ENCODE measurements at places on chromosomes 2 and 18.

- no peak for DNase-seq
These were observed 540.7 kb upstream of the NETO1 start for GRCh38 chr18:73408469-73408868.

DNA sequence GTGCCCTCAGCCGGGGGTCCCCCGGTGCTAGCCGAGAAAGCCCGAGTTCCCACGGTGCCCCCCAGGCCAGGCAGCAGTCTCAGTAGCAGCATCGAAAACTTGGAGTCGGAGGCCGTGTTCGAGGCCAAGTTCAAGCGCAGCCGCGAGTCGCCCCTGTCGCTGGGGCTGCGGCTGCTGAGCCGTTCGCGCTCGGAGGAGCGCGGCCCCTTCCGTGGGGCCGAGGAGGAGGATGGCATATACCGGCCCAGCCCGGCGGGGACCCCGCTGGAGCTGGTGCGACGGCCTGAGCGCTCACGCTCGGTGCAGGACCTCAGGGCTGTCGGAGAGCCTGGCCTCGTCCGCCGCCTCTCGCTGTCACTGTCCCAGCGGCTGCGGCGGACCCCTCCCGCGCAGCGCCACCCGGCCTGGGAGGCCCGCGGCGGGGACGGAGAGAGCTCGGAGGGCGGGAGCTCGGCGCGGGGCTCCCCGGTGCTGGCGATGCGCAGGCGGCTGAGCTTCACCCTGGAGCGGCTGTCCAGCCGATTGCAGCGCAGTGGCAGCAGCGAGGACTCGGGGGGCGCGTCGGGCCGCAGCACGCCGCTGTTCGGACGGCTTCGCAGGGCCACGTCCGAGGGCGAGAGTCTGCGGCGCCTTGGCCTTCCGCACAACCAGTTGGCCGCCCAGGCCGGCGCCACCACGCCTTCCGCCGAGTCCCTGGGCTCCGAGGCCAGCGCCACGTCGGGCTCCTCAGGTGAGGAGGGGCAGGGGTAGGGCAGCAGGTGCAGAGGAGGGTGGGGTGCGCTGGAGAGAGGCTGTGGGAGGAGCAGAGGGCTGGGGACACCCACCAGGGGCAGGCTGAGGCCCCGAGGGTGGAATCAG lies 14.1 kb upstream of the GMPPA start:
- no peak for DNase-seq

DNA sequence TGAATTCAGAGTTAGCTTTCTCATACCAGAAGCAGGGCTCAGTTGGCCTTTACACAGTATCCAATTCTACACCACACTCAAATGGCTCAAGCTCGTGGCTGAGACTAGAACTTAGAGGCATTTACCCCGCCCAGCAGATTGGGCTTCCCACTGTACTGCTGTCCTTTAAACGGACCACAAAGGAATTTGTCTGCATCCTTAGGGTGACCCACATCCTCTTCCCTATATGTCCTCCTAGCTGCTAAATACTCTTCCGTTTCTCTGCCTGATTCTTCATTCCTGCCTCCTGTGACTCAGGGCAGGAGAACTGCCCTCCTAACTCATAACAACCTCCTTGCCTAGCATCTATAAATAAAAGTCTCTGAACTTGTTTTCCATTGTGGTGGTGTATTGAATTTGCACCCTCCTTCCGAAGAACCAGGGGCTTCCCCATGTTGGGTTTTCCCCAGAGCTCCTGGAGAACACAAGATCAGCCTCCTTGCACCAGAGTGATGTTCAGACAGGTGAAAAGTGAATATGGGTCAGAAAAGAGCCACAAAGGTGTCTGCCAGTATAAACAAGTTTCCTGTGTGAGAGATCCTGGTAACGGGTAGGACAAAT lies 32.0 kb upstream of the MC4R start:
- no peak for DNase-seq

DNA sequence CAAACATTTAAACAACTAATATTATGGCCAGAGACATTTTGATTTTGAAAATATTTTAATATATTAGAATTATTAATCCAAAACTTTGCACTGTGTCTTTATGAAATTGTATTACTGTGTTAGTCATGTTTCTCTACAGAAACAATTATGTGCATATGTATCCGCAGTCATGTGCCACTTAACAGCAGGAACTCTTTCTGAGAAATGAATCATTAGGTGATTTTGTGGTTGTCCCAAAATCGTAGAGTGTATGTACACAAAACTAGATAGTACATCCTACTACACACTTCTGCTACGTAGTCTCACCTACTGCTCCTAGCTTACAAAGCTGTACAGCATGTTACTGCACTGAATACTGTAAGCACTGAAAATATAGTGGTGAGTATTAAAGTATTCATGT lies 479.2 kb upstream of the DSEL start:
- DNase-seq: no peak

- DNase-seq: no peak
These were observed 437.2 kb upstream of the PKDCC start for GRCh38 chr2:41610501-41611190.

DNA sequence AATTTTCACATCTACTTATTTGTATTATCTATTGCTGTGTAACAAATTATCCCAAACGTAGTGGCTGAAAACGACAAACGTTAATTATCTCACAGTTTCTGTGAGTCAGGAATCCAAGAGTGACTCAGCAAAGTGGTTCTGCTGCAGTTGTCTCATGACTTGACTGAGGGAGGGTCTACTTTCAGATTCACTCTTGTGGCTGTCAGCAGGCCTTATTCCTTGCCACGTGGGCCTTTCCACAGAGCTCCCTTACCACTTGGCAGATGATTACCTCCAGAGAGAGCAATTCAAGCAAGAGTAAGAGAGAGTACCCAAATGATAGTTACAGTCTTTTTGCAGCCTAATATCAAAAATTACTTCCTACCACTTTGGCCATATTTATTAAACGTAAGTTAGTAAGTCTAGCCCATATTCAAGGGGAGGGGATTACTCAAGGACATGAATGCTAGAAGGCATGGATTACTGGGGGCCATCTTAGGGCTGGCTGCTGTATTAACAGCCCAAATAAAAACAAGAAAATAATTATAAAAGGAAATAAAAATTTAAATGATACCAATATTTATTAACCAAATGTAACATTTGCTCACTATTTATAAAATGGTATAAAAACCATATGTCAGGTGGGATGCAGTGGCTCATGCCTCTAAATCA lies 48.7 kb upstream of the NBEAL1 start:
- DNase-seq: no peak

DNA sequence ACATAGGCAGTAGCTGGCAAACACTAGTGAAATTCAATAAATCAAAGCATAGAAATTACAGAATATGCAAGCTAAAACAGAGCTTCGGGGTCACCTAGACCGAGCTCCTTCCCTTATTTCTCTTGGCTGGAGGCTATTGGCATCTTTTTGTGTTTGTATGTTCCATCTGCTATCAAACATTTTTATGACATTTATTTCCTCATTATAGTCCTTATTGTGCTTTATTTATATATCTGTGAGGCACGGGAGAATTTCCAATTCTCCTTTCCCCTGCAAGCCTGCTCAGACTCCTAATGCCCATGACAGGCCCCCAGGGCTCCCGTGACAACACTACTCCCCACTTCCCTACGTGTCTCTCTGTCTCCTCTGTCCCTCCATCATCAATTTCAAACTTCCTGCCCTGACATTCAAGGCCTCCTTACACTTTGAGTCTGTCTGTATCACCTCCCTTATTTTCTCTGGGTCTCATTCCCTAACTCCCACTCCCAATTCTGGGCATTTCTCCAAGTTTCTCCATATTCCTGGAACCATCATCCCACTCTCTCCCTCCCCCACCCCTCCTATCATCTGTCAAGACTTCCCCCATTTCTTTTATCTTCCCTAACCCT lies 316.9 kb downstream of the OSR1 start:
- no peak for DNase-seq

- no peak for DNase-seq
These were observed 589.9 kb downstream of the XIRP2 start for GRCh38 chr2:167478196-167478595.

DNA sequence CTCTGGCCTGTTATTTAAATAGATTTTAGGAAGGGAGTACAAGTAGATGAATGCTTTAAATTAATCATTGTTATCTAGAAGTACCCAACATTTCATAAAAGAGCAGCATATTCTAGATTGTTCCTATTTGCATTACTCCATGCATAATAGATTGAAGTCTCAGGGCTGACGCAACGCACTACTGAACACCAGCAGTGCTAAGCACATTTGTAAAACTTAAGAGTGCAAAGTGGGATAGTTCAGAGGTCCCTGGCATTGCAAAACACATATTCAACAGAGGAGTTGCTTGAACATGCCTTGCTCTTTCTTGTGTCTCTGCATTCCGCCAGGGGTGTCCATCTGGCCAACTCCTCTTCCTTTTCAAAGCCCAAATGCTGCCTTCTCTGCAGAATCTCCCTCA lies 22.3 kb downstream of the CDKL4 start:
- DNase-seq: no peak

- DNase-seq: no peak
These were observed 50.7 kb downstream of the AFTPH start for GRCh38 chr2:64574871-64575270.

DNA sequence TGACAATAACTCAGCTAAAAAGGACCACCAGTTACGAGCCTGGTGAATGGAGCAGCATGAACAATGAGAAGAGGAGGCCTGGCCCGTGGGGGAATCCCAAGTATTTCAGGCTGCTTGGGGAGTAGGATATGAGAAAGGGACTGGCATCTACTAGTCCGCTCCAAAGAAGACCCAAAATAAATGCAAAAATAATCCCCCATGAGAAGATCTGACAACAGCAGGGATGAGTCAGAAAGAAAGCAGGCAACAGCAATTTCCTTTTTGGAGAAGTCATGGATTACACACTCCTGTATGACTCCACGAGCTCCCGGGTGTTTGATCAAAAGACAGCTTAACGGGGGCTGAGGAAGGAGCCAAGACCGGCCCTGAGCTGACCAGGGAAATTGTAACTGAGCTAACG lies 111.4 kb downstream of the SOX11 start:
- DNase-seq: no peak

GRCh38 chr18:8326763-8327394 lies 282.4 kb upstream of the RAB12 start:
- no peak for DNase-seq

- no peak for DNase-seq
These were observed 34.3 kb downstream of the GIGYF2 start for GRCh38 chr2:232731470-232731869.

- DNase-seq: peak; percentile 89
These were observed 571 bp upstream of the GPC1 start for GRCh38 chr2:240434728-240435456.

- DNase-seq: no peak
These were observed 142.0 kb upstream of the FSHR start for GRCh38 chr2:49296107-49296867.

DNA sequence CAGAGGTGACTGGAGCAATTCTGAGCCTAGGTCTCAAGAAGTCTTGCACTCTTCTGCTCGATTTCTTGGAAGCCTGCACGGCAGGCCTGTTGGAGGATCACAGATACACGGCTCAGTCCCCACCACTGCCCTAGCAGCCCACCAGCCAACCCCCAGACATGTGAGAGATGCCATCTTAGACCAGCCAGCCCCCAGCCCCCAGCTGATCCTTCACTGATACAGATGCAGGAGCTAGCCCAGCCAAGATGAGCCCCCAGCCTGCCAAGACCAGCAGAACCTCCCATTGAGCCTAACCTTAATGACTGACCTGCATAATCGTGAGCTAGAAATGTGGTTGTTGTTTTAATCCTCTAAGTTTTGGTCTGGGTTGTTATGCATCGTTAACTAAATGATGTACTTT lies 47.5 kb downstream of the INHBB start:
- no peak for DNase-seq

DNA sequence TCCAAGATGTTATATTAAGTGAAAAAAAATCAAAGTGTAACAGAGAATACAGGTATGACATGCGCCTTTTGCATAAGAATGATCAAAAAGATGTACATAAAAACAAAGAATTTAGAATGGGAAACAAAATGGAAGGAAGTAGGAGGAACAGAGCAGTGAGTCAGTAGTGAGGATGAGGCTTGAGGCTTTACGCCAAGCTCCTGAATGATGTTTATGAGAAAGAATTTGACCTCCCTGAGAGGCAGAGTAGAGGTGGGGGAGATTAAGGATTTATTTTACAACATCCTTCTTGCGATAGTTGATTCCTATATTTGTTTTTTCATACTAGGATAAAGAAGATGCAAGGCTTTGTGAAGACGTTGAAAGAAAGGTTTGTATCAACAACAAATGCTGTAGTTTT lies 81.4 kb downstream of the DCDC2C start:
- no peak for DNase-seq

- DNase-seq: no peak
These were observed 87.4 kb upstream of the MSTN start for GRCh38 chr2:190149908-190150307.

DNA sequence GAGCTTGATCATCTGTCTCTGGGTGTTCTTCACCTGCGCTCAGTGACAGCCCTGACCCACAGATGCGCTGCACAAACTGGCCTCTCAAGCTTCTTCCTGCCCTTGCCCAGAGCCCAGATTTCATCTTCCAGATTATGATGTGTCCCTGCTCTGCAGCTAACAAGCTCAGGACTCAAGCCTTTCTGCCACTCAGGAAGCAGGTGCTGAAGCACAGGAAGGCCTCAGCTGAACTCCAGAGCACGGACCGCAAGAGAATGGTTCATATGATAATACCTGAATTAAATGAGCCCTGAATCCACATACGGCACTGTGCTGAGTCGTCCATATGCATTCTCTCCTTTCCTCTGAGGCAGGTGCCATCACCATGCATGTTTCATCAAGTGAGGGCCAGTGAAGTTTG lies 3.8 kb downstream of the CD207 start:
- DNase-seq: no peak

- no peak for DNase-seq
These were observed 9.5 kb upstream of the CYS1 start for GRCh38 chr2:10089565-10090190.

DNA sequence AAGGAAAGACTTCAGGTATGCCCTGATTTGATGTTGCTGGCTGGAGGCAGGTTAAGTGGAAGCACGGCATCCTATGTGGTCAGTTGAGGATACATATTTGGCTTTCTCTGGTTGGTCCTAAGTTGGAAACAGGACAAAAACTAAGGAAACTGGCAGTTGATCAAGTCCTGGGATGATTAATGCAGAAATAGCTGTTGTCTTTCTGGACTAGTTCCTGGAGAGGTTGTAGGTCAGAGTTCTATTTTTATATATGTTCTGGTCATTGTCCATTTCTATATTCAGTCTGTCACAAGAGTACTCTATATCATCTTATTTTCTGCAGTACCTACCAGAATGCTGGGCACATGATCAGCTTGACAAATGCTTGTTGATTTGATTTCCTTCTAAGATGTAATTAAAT lies 4.0 kb upstream of the SLC35F5 start:
- DNase-seq: no peak

DNA sequence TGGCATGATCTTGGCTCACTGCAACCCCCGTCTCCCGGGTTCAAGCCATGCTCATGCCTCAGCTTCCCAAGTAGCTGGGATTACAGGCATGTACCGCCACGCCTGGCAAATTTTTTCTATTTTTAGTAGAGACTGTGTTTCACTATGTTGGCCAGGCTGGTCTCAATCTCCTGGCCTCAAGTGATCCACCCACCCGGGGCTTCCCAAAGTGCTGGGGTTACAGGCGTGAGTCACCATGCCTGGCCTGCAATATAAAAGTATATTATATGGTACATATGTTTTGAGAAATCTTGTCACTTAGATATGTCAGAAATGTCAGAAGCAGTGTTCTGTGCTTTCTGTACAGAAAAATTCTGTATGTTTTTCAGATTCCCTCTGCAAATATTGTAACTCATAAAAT lies 19.2 kb upstream of the XPO1 start:
- DNase-seq: no peak

- no peak for DNase-seq
These were observed 1.1 kb upstream of the SPAST start for GRCh38 chr2:32061973-32062861.

- DNase-seq: no peak
These were observed 97.0 kb downstream of the XRCC5 start for GRCh38 chr2:216206041-216206703.

All from activated CD8-positive, alpha-beta memory T cell treated with anti-CD3 and anti-CD28 coated beads for 1 hour (primary cell).